Colonic mucosa (tissue), 4 donors: ENCODE measurements at places on chromosomes 4 and X. TPM values are rescaled to one million over a fixed set of nuclear protein-coding genes. Genes with fewer than 3 reads are reported as not detected.

SERTM2 gene
- total RNA-seq: 0.05 TPM

RAP2C gene
- total RNA-seq: 27.3 TPM

ARSD gene
- total RNA-seq: 44.2 TPM

NAA11 gene
- not detected for total RNA-seq

ARAP2 gene
- 19.3 TPM for total RNA-seq

GRCh38 chr4:10181745-10182445 lies 65.3 kb upstream of the WDR1 start:
- no peaks in the 10 kb centered on the region for H3K4me1 ChIP-seq
- DNase-seq: no peak
- H3K27ac ChIP-seq: no peak overlapping the region
- no peak overlapping the region for H3K4me3 ChIP-seq

GRCh38 chr4:84956014-84956413 lies 10.5 kb downstream of the WDFY3 start:
- H3K27ac ChIP-seq: no peak overlapping the region
- no peak for DNase-seq
- H3K4me1 ChIP-seq: no peaks in the 10 kb centered on the region
- H3K4me3 ChIP-seq: no peak overlapping the region
- no peaks in the 10 kb centered on the region for H3K36me3 ChIP-seq
- no peaks in the 10 kb centered on the region for H3K27me3 ChIP-seq

GRCh38 chr4:126599746-126600145 lies 1033.0 kb upstream of the INTU start:
- no peak overlapping the region for H3K4me3 ChIP-seq
- no peak for DNase-seq
- no peaks in the 10 kb centered on the region for H3K4me1 ChIP-seq
- H3K36me3 ChIP-seq: no peaks in the 10 kb centered on the region

DNA sequence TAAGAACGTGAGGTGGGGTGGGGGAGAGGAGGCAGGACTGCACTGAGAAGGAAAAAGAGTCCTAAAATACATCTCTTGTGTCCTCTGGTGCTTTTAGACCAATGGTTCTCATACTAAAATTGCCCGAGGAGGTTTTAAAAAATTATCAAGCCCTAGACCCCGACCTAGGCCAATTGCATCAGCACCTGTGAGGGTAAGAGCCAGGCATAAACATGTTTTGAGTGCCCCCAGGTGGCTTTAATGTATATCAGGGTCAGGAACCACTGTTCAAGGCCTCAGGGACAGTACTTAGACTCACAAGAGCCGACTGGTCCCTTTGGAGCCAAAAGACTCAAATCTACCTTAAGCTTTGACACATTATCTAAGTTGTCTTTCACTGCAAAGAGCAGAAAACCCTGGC lies 37.5 kb upstream of the TMEM150C start:
- no peak overlapping the region for H3K27ac ChIP-seq
- DNase-seq: no peak
- H3K27me3 ChIP-seq: no peaks in the 10 kb centered on the region

- H3K36me3 ChIP-seq: peaks cover 17% of the 10 kb centered on the region
- peaks cover 9% of the 10 kb centered on the region for H3K4me1 ChIP-seq
- DNase-seq: no peak
- H3K27me3 ChIP-seq: no peaks in the 10 kb centered on the region
These were observed 25.2 kb downstream of the NOP14 start for GRCh38 chr4:2937986-2938385.

- H3K36me3 ChIP-seq: no peaks in the 10 kb centered on the region
- DNase-seq: no peak
- no peaks in the 10 kb centered on the region for H3K4me1 ChIP-seq
- H3K27me3 ChIP-seq: no peaks in the 10 kb centered on the region
These were observed 25.8 kb downstream of the PPP3CA start for GRCh38 chr4:101321481-101322042.

DNA sequence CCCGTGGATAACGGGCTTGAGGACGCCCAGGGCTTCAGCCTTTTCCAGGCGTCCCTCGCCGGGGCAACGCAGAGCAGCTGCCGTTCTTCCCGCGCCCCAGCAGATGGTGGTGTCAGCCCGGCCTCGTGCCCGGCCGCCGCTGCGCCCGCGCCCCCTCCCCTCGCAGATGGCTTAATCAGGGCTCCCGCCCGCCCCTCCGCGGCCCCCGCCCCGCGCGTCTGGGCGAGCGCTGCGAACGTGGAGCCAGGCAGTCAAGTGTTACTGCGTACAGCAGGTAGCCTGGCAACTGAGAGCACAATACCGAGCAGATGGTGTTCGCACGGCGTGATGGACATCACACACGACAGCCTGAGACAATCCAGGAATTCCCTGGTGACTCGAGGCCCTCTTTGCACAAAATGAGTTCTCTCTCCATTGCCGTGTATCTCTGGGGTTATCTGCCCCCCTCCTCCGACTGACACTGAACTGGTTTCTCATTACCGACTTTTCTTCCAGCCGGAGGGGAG lies 69.3 kb downstream of the MGST2 start:
- no peak overlapping the region for H3K27ac ChIP-seq
- no peaks in the 10 kb centered on the region for H3K36me3 ChIP-seq
- H3K4me3 ChIP-seq: peak overlapping the region; percentile 33
- no peaks in the 10 kb centered on the region for H3K4me1 ChIP-seq
- peak; percentile 71 for DNase-seq

GRCh38 chrX:112642349-112642748 lies 37.4 kb downstream of the LHFPL1 start:
- H3K27me3 ChIP-seq: no peaks in the 10 kb centered on the region
- no peaks in the 10 kb centered on the region for H3K36me3 ChIP-seq
- DNase-seq: peak; percentile 24
- H3K27ac ChIP-seq: no peak overlapping the region
- no peaks in the 10 kb centered on the region for H3K4me1 ChIP-seq

DNA sequence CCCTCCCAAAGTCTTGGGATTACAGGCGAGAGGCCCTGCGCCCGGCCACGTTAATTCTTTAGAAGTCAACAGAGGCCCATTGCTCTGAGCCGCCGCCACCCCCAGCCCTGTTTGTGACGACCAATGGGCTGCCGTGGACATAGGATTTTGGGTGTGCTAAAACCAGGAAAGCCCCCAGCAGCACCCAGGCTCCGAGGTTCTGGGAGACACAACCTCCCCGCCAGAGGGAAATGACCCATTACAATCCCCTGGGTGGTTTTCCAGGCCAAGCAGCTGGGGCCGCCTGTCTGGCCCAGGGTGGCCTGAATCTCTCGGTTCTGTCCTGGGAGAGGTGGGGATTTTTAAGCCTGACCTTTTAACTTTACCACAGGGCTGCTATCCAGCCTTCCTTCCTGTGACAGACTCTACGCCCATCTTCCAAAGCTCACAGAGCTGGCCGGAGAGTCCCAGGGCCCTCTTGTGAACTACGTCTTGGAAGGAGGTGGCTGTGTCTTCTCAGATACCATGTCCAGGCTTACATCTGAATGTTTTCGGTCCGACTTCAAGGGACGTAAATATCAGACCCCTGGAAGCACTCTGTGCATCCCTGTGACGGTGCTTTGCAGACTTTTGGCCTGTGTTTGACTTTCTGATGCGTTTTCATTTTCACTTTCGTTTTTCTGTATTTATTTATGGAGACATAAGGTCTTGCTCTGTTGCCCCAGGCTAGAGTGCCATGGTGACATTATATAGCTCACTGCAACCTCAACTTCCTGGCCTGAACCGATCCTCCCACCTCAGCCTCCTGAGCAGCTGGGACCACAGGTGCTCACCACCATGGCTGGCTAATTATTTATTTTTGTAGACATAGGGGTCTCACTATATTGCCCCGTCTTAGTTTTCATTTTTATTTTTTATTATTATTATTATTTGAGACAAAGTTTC lies 36.0 kb downstream of the P2RY8 start:
- no peaks in the 10 kb centered on the region for H3K36me3 ChIP-seq
- H3K27me3 ChIP-seq: no peaks in the 10 kb centered on the region
- H3K27ac ChIP-seq: peak overlapping the region; percentile 22
- DNase-seq: no peak
- H3K4me1 ChIP-seq: no peaks in the 10 kb centered on the region

DNA sequence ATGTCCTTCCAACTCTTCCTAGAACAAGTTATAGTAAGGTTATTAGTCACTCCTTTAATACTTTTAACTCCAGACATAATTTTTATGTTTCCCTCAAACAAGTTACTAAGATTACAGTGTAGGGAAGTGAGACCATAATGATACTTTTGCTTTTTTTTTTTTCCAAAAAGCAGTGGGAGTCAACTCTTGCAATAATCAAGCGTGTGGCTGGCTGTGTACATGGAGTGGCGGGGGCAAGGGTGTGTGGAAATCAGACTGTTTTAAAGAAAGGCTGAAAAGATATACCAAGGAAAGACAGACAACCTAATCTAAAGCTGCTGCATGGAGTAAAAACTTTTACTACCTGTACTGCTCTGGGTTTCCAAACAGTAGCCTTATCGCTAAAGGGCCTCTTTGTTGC lies 4.1 kb downstream of the NOA1 start:
- peaks cover 4% of the 10 kb centered on the region for H3K4me1 ChIP-seq
- no peak overlapping the region for H3K27ac ChIP-seq
- no peak for DNase-seq
- H3K36me3 ChIP-seq: peaks cover 18% of the 10 kb centered on the region
- H3K4me3 ChIP-seq: no peak overlapping the region

DNA sequence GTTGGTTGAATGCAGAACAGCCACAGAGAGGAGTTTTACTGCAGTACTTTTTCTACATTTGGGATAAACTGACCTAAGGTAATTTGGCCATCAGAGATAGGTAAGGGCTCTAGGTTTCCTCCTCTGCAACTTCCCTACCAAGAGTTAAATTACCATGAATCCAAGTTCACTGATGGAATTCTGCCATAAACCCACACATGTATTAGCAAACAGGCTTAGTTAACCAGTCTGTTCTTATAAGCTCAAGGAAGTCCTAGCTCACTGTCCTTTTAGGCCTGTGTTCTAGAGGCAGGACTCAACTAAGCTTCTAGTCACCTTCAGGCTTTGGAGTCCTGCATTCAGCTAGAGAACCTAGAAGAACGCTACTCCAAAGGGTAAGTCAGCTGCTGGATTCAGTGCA lies 4.0 kb downstream of the FAM114A1 start:
- no peak for DNase-seq
- no peaks in the 10 kb centered on the region for H3K27me3 ChIP-seq
- H3K4me3 ChIP-seq: no peak overlapping the region
- H3K27ac ChIP-seq: peak overlapping the region; percentile 43
- H3K36me3 ChIP-seq: no peaks in the 10 kb centered on the region
